ENCODE measurements at places on chromosomes 4 and X.

- ATAC-seq = no peak
Observed at GRCh38 chrX:57905141-57905540, 5.1 kb downstream of the ZXDA start.

DNA sequence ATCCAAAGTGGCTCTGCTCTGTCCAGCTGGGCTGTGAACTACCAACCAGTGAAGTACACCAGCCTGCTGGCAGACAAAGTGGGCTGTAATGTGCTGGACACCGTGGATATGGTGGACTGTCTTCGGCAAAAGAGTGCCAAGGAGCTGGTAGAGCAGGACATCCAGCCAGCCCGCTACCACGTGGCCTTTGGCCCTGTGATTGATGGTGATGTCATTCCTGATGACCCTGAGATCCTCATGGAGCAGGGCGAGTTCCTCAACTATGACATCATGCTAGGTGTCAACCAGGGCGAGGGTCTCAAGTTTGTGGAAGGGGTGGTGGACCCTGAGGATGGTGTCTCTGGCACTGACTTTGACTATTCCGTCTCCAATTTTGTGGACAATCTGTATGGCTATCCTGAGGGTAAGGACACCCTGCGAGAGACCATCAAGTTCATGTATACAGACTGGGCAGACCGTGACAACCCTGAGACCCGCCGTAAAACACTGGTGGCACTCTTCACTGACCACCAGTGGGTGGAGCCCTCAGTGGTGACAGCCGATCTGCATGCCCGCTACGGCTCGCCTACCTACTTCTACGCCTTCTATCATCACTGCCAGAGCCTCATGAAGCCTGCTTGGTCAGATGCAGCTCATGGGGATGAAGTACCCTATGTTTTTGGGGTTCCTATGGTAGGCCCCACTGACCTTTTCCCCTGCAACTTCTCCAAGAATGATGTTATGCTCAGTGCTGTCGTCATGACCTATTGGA is 22.6 kb downstream of the NLGN3 start:
- no peak for ATAC-seq

GRCh38 chr4:173666-174314 is 49.5 kb downstream of the ZNF718 start:
- no peak for ATAC-seq

GRCh38 chr4:118858779-118859178 is 22.9 kb upstream of the SEC24D start:
- ATAC-seq = no peak

Measured in esophagus mucosa (tissue), 1 donor.